AG08395 (cell line): ENCODE measurements at places on chromosomes 16 and 17.

GRCh38 chr17:40791787-40792436 lies 7.8 kb downstream of the KRT28 start:
- DNase-seq = peak; percentile 52

- no peak for DNase-seq
Measured at GRCh38 chr17:44555099-44555498, 2.2 kb upstream of the FZD2 start.

DNA sequence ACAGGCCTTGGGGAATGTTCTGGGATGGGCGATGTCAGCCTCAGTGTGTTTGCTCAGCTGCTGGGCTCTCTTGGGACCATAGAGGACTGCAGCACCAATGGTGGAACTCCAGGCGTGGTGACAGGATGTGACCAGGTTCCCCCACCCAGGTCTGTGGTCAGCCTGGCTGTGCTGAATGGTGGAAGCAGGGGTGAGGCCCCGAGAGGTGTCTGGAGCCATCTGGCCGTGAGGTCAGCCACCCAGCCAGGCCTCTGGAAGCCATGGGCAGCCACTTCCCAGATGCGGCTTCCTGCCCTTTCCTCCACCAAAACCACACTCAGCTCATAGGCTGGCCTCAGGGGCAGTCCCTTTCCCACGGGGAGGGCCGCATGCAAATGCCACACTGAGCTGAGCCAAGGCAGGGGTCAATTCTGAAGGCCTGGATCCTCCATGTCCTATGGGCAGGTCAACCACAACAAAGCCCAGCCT lies 7.8 kb upstream of the MAPK7 start:
- no peak for DNase-seq

DNA sequence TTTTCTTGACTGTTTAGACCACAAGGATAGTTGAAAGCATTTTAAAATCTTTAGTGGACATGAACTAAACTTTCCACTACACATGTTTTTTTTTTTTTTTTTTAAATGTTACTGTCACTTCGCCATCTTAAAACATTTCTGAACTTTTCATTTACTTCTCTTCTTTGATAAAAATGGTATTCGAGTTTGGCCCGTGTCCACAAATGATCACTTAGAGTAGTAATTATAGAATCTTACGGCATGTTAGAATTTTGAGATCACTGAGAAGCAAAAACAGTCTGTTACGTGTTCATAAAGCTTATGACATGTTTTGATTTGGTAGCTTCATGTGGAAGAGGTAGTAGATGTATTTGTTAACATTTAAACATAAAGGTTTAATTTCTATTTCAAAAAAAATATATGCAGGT lies 1.1 kb downstream of the NSRP1 start:
- no peak for DNase-seq

DNA sequence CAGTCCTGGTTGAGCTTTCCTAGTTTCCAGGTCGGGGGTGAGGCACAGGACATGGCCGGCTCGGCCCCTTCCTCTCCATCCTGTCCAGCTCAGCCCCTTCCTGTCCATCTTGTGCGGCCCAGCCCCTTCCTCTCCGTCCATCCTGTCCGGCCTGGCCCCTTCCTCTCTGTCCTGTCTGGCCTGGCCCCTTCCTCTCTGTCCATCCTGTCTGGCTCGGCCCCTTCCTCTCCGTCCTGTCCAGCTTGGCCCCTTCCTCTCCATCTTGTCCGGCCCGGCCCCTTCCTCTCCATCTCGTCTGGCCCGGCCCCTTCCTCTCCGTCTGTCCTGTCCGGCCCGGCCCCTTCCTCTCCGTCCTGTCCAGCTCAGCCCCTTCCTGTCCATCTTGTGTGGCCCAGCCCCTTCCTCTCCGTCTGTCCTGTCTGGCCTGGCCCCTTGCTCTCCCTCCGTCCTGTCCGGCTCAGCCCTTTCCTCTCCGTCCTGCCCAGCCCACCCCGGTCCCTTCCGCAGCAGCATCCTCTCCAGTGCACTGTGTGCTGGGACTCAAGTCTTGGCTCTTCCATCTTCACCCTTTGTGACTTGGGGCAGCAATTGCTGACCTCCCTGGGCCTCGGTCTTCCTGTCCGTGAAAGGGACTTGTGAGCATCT lies 5.5 kb upstream of the ZNF750 start:
- no peak for DNase-seq

GRCh38 chr17:77484111-77484510 lies 343.3 kb downstream of the SEC14L1 start:
- DNase-seq = no peak

GRCh38 chr16:85407-85782 lies 7.4 kb downstream of the MPG start:
- DNase-seq = no peak
